ENCODE measurements at places on chromosomes 16 and 17.

DNA sequence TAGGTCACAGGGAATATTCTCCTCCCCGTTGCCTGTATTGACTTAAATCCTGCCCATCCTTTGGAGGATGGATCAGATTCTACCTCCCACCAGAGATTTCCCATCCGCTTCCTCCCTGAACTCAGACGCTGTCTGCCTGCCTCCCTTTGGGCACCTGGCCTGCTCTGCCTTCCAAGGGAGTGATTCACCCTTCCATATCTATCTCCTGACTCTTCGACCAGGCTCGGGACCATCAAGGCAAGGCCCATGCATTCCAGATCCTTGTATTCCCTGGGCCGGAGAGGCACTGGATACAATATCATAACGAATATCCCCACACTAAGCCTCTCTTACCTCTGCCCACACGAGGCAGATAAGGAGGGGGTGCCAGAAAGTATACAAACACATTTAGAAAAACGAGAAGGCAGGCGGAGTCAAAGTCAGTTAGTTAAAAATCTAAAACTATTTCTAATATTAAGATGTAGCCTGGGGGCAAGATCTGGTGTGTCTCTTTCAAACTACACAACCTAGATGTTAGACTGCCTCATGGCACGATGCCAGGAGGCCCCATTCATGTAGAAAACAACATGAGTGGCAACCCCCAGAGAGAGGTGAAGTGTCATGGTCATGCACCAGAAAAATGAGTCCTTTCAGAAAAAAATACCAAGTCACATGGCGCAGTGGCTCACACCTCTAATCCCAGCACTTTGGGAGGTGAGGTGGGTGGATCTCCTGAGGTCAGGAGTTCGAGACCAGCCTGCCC lies 9.2 kb downstream of the PMP22 start:
- no peak for DNase-seq

- peak; percentile 41 for DNase-seq
These were observed 50.4 kb downstream of the OR1D5 start for GRCh38 chr17:3012926-3013581.

- peak; percentile 18 for DNase-seq
These were observed 1.5 kb downstream of the TNRC6C start for GRCh38 chr17:77959926-77960521.

GRCh38 chr17:15462976-15463772 lies 4.2 kb downstream of the CDRT4 start:
- DNase-seq, result no peak

GRCh38 chr16:72092832-72093447 lies 480 bp downstream of the TXNL4B start:
- no peak for DNase-seq

DNA sequence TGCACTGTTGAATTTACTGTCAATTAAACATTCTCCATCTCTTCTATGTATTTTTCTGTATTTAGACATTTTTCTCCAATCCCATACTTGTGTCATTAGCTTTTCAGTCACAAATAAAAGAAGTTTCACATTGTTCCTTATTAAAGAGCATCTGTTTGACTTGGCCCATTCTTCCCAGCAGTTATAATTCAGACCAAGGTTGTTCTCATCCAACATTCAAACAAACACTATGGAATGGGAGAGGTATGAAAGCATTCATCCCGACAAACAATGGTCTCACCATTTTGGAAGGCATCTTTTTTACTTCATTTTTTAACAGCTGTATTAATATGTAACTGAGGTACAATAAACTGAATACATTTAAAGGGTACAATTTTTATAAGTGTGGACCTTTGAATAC lies 208.8 kb upstream of the MAF start:
- no peak for DNase-seq

GRCh38 chr16:85353839-85354685 lies 241.8 kb upstream of the CIBAR2 start:
- no peak for DNase-seq

- no peak for DNase-seq
These were observed 2.6 kb downstream of the LHX1 start for GRCh38 chr17:36939802-36940312.

GRCh38 chr17:7174603-7175326 lies 4.4 kb downstream of the ASGR1 start:
- DNase-seq, result no peak

DNA sequence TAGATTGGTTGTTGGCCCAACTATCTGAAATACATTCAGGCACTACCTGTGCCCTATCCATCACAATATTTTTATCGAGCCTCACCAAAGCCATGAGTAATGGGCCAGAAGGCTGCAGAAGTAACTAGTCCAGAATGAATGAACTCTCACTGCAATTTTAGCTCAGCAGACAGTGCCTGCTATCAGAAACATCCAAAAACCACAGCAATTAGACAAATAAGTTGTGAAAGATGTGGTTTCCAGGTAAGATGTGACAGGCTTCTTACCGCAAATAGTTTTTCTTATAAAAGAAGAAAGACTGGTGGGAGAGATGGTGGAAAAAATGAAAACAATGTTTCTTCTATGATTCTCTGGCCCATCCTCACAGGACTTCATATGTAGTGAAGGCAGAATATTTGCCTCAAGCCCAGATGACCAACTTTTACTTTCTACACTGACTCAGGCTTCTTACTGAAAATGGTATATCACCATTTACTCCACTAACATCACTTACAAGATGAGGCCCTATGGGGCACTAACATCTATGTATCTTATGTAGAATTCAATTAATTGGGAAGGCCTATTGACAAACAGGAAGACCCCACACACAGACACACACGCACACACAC lies 9.8 kb upstream of the RFFL start:
- DNase-seq, result no peak

GRCh38 chr17:59074494-59074893 lies 32.2 kb downstream of the TRIM37 start:
- no peak for DNase-seq

DNA sequence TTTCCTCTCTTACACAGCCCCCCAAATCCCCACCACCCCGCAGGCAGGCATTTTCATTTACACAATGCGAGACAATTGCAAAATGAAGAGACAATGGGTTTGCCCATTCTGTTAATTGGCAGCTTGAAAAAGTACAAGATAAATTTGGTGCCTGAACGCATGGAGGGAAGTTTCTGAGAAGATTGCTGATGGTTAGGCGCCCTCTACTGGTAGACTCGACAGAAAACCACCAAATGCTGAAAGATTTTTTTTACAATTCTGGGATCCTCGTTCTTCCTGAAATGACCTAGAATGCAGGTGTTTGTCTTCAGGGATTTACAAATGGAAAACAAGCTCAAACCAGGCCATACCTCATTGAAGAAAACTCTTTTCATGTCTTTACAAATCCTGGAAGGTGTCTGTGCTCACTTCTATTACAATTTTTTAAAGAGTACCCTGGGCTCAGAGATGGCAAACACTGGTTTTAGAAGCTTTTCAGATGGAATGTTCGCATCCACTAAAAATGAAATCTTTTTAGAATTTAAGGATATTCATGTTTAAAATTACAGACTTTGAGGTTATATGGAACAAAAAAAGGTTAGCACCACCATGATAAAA lies 338.5 kb downstream of the PMP22 start:
- DNase-seq, result peak; percentile 19

DNA sequence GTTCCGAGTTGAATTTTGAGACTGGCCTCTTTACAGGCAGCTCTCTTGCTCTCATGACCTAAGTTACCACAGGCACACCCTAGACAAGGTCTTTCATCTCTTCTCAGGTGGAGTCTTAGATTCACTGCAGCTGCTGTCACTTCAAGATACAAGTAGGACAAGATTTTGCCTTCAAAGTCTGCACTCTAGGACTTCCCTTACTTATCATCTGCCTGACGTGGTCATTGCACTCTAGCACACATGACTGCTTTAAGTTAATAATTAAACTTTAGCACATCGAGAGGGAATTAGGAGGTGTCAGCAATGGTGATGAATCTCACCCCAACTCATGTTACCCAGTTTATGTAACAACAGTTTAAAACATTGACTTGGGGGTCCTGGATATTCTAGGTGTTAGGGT lies 25.6 kb downstream of the RNF135 start:
- DNase-seq, result no peak

DNA sequence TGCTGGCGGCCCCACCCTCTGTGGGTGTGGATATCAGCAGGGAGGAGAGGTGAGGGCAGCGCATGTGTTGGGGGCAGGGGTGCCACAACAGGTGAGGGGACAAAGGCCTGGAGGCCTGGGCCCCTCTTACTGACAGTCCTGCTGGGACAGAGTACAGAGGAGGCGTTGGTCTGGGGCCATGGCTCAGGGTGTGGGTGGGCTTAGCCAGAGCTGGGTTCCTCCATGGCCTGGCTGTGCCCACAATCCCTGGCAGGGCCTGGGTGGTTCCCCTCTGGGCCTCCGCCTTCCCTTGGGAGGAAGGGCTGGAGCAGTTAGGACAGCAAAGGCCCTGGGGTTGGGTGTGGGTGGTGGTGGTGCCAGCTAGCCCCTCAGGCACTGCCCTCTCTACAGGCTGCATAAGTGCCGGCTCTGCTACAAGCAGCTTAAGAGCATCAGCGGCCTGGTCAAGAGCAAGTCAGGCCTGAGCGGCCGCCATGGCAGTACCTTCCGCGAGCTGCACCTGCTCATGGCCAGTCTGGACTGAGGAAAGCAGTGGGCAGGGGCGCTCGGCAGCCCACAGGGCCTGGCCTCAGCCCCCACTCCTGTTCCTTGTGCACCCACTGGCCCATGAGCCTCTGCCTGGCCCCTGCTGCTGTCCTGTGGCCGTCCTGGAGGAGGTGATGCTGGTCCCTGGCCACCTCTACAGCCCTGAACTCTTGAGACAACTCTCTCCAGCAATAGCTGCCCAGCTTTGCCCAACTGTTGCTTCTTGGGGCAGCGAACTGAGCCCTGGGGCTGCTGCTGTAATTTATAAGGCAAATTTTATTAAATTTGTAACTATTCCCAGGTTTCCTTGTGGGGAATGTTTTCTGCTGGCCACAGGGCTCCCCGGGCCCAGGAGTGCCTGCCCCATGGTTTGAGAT lies 21.1 kb downstream of the KATNB1 start:
- no peak for DNase-seq

DNA sequence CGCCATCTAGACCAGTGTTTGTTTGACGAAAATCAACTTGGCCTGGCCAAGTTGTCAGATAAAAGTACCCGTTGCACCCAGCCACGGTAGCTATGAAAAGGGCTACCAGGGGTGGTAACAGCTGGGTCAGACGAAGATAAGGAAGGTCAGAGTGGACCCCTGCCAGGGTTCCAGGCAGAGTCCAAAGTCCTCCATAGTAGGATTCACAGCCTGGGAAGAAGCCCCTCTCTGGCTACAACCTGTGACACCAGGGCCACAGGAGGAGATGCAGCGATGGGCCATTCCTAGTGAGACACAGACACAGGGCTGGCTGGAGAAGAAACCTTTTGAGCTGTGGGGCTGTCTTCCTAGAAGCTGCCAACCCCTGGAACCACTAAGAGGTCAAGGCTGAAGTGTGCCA lies 39.3 kb downstream of the MEAK7 start:
- DNase-seq, result no peak

- no peak for DNase-seq
These were observed 129.3 kb upstream of the TMEM97 start for GRCh38 chr17:28189667-28190066.

DNA sequence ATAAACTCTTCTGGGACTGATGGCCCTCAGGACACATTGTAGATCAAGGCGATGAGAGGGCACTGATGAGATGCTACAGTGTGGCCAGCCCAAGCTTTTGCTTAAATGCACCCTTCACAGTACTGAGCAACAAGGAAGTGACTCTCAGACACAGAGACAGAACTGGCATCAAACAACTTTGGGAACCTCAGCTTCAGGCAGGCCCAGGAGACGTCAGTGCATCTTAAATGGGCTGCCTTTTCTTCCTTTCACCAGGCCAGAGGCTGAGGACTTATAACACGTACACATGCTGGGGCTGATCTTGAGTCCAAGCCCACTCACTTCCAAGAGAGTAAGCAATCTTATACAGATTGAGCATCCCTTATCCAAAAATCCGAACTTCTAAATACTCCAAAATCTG lies 386.1 kb upstream of the C16orf82 start:
- no peak for DNase-seq

- no peak for DNase-seq
These were observed 385.2 kb downstream of the NPIPA8 start for GRCh38 chr16:17951378-17951777.

DNA sequence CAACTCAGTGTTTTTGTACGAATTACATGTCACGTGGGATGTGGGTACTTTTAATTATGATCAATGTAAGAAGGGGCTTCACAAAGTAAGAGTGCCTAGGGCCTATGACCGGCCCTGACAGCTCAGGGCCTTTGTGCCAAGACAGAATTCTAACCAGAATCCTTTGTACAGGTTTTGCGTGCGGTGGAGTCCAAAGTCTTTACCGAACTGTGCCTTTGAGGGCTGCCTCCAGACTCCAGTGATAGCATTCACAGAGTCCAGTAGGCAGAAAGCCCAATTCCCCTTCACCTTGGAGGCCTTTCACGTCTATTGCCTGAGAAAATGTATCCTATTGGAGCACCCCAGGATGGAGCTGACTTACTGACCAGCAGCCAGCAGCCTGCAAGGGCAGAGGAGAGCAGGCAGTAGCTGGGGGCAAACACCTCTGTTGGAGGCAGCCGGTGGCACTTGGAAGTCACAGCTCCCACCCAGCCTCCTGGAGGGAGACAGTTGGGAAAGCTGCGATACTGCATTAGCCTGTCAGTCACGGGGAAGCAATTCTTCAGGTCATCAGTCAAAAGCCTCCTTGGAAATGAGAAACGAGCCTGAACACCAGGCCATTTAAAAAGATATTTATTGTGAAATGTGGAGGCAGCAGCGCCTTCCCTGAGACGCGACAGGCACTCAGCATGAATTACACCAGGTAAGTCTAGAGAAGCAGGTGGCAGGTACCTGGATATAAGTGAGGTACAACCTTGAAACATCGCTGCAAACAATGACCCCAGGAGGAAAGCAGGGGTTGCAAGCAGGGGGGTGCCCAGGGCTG lies 98.1 kb upstream of the CDYL2 start:
- DNase-seq, result no peak

- DNase-seq, result no peak
These were observed 117.4 kb downstream of the PHKB start for GRCh38 chr16:47578573-47578972.

- DNase-seq, result no peak
These were observed 1357.4 kb upstream of the GOT2 start for GRCh38 chr16:60091529-60091928.

Measured in activated CD4-positive, alpha-beta T cell treated with anti-CD3 and anti-CD28 coated beads, Interleukin-2, amount 50 U/mL, for 4 hours (primary cell).